ENCODE measurements at places on chromosomes 12 and 14. TPM values are rescaled to one million over a fixed set of nuclear protein-coding genes. Genes with fewer than 3 reads are reported as not detected.

GRCh38 chr14:75566752-75567151 lies 11.7 kb upstream of the FLVCR2 start:
- H3K27me3 ChIP-seq, result no peaks in the 10 kb centered on the region
- H3K27ac ChIP-seq, result no peak overlapping the region
- H3K36me3 ChIP-seq, result no peaks in the 10 kb centered on the region
- H3K4me3 ChIP-seq, result no peak overlapping the region

GRCh38 chr14:74543771-74544438 lies 50.3 kb downstream of the ISCA2 start:
- H3K27me3 ChIP-seq, result no peaks in the 10 kb centered on the region
- no peak for DNase-seq
- H3K27ac ChIP-seq, result no peak overlapping the region
- H3K4me1 ChIP-seq, result no peaks in the 10 kb centered on the region

DNA sequence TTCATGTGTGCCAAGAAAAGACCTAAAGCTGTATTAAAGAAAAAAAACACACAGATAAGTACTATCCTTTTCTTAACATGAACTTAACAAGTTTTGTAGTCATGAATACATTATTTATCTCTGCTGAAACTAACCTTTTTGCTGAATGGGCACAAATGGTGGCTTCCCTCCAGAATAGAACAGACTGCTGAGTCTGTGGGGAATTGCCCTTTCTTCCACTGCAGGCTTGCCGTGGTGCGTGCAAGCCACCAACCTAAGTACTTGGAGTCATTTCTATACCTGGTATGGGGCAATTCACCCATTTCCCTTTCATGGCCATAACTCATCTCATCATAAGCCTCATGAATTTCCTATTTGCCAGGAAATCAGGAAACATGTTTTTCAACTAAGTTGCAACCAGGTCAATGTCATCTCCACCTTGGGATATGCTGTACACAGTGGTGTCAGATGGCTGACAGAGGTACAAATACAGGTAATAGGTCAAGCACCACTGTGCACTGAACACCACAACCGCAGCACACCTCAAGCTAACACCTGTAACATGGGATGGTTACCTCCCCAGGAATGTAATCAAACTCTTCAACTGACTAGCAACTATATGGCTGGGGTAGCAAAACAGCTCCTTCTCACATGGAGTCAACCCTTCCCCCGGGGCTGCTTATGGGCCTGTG lies 49.9 kb downstream of the CATSPERB start:
- H3K27ac ChIP-seq, result no peak overlapping the region
- no peaks in the 10 kb centered on the region for H3K4me1 ChIP-seq
- H3K27me3 ChIP-seq, result no peaks in the 10 kb centered on the region
- no peak for DNase-seq

DNA sequence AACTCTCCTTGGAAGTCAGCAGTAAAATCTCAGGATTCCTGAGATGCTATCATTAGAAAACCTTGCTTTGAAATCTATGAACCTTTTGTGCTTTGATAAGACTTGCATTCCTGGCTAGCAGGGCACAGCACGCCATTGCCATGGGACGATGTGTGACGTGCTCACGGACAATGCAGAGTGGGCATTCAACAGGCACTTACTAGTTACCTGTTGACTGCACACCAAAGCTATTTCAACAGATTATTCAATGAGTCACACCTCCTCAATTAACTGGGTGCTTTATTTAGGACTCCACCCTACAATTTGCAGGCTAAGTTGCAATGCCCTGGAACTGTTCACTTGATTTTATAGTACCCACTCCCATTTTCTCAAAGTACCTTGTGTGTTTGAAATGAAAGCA lies 11.3 kb downstream of the NOS1 start:
- no peak overlapping the region for H3K4me3 ChIP-seq
- H3K27ac ChIP-seq, result no peak overlapping the region
- no peaks in the 10 kb centered on the region for H3K4me1 ChIP-seq
- H3K36me3 ChIP-seq, result no peaks in the 10 kb centered on the region
- no peaks in the 10 kb centered on the region for H3K27me3 ChIP-seq
- DNase-seq, result no peak

DNA sequence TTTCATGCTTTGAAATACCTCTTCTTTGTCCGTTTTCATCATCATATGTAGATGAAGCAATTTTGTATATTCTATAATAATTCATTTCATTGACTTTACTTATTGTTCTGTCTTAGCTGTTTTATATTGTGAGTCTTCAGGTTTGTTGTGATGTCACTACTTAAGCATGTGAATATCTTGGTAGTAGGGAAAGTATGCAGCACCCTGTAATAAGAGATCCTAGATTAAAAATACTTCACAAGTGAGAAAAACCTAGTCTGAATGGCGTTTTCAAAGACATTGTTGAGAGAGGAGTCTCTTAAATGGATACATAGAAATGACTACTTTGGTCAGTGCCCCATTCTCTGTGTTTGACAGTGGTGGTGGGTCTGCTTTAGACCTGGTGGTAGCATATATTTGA lies 61.4 kb downstream of the SLC16A7 start:
- no peak for DNase-seq
- H3K27ac ChIP-seq, result no peak overlapping the region
- H3K4me3 ChIP-seq, result no peak overlapping the region
- H3K4me1 ChIP-seq, result no peaks in the 10 kb centered on the region

GRCh38 chr12:54201001-54201794 lies 12.4 kb upstream of the SMUG1 start:
- H3K4me1 ChIP-seq, result peaks cover 2% of the 10 kb centered on the region
- H3K4me3 ChIP-seq, result no peak overlapping the region
- no peaks in the 10 kb centered on the region for H3K36me3 ChIP-seq
- peak; percentile 83 for DNase-seq

- no peaks in the 10 kb centered on the region for H3K36me3 ChIP-seq
- H3K4me1 ChIP-seq, result no peaks in the 10 kb centered on the region
- no peaks in the 10 kb centered on the region for H3K27me3 ChIP-seq
- no peak overlapping the region for H3K4me3 ChIP-seq
- H3K27ac ChIP-seq, result no peak overlapping the region
Measured at GRCh38 chr14:53533384-53533970, 380.4 kb upstream of the DDHD1 start.

Gene HOXC10
- not detected for total RNA-seq
